ENCODE measurements at places on chromosomes 12 and 14.

DNA sequence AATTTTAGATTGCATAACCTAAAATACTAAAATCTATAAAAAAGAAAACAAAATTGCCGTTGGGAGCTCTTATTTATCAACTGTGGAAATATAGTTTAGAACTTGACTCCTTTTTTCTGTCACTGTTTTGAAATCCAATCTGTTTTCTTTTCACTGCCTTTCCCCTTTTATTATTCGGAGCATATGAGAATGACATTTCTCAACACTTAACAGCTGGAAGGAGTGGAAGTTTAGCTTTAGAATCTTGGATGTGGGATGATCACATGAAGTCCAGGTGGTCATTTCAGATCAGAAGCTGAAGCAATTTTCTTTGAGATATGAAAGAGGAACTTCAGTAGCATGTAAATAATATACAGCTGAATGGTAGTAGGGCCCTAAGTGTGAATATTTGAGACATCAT, 16.7 kb downstream of the TRHDE start:
- DNase-seq = no peak

GRCh38 chr12:31702047-31702446, 26.8 kb downstream of the AMN1 start:
- DNase-seq = no peak

DNA sequence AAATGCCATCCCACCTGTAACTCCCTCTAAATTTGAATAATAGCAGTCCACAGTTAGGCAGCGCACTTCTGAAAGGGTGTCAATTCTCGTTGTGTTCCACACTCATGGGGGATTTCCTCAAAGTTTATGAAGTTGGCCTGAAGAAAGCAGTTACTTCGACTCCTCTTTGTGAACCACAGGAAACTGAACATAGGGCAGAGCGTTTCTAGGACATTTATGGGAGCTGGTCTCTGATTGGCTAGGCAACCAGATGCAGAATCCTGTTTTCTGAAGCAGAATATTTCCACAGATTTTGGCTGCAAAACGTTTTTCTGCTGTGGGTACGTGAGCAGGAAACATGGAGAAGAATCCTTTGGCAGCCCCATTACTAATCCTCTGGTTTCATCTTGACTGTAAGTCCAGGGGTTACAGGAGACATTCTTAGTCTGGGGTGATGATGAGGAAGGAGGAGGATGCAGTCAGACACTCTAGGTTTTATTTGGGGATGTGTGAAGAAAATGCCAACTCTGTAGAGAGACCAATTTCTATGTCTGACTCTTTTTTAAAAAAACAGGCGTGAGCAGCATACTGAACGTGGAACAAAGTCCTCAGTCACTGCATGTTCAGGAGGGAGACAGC, 431.5 kb upstream of the OR4E1 start:
- DNase-seq = no peak

DNA sequence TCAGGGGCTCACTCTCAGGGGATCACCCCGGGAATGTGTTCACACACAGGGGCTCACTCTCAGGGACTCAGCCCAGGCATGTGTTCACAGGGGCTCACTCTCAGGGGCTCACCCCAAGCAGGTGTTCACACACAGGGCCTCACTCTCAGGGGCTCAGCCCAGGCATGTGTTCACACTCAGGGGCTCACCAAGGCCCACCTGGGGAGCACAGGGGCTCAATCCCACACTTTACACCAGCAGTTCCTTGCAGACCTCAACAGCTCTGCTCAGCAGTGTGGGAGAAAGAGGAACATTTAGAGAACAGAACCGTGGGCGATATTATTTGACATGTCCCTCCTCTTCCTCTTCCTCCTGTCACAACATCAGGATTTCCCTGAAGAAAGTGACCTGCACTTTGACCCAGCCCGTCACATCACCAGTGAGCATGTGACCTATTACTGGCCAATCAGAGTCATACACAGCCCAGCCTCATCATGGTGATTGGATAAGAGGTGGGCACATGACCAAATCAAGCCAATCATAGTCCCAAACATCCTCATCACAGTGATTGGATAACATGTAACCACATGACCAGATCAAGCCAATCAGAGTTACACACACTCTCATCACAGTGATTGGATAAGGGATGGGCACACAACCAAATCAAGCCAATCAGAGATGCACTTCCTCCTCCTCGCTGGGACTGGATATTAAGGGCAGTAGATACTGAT, 359.4 kb upstream of the SFSWAP start:
- DNase-seq = peak; percentile 2

- DNase-seq = no peak
Measured at GRCh38 chr14:38828183-38828827, 274.7 kb downstream of the SEC23A start.

DNA sequence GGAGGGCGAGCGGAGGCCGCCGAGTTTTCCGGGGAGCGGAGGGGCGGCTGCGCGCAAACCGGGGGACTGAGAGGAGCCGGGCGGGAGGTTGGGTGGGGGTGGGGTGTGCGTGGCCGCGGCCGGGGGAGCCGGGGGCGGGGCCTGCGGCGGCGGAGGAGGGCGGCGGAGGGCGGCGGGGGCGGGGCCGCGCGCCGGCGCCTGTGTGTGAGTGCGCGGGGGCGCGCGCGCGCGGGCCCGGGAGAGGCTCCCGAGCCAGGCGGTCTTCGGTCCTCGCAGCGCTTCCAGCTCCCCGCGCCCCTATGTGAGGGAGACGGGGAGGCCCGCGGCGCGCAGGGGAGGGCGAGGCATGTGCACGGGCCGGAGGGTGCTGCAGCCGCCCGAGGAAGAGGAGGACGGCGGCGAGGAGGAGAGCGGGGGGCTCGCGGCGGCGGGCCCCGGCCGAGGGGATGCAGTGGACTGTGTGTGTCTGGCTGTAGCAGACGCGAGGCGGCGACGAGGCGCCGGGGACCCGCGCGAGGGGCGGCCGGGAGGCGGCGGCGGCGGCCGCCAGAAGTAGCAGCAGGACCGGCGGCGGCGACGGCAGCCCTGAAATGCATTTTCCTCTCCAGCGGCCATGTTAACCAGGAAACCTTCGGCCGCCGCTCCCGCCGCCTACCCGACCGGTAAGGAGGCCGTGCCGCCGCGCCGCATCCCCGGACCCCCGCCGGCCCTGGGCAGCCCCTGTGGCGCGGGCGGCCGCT, at the start of gene DYRK2:
TSS of gene DYRK2 (plus strand) at position 225 of the 740 bp plus-strand sequence. CDS start at position 614, 389 bp downstream.
- DNase-seq = peak; percentile 83

DNA sequence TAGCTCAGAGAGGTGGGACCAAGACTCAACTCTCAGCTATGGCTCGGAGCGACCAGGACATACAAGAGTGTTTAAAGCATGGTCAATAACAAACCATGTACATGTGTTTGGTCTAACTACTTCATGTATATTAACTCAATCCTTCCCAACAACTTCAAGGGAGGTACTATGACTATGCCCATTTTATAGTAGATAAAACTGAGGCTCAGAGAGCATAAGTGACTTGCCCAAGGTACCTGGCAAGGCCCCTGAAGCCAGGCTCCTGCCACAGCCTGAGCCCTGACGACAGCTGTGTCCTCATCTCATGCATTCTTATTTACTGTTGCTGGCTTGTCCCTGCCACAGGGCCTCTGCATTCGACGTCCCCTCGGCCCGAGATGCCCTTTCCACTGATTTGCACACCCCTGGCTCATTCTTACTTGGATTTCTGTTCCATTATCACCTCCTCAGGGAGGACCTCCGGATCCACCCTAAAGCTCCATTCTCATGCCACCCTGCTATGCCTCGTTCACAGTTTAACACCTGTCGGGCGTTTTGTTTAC, 2.6 kb downstream of the TESC start:
- no peak for DNase-seq

DNA sequence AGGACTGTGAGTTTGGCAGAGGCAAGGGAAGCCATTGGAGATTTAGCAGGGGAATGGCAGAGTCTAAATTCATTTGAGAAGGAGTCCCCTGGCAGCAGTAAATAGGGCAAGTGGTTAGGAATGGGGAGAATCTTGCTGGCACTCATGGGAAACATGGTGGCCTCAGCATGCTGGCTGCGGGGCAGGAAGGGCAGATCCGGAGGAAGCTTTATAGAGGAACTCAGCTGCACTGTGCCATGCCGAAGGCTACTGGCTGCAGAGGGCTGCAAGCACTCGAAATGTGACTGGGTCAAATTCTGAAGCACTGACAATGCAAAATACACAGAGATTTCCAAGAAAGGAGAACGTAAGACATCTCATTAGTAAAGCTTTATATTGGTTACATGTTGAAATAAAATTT, 23.9 kb downstream of the CCNK start:
- DNase-seq = no peak

DNA sequence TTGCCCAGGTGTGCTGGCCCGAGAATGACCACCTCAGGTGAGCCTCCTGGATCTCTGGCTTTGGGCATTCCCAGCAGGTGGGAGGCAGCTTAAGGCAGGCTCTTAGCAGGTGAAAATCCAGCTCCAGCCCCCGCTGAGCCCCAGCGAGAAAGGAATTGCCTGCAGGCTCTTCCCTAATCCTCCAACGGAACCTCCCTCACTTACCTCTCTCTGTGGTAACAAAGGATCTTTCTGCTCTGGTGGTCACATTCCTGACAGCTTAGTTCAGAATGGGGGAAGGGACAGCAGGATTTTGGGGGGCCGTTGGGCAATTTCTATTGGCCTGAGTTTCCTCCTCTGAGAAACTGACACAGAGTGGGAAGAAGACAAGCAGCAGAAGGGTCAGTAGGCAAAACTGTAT, 116.0 kb upstream of the LHX5 start:
- DNase-seq = no peak

- DNase-seq = no peak
Measured at GRCh38 chr12:108702595-108703320, 28.6 kb downstream of the CORO1C start.

DNA sequence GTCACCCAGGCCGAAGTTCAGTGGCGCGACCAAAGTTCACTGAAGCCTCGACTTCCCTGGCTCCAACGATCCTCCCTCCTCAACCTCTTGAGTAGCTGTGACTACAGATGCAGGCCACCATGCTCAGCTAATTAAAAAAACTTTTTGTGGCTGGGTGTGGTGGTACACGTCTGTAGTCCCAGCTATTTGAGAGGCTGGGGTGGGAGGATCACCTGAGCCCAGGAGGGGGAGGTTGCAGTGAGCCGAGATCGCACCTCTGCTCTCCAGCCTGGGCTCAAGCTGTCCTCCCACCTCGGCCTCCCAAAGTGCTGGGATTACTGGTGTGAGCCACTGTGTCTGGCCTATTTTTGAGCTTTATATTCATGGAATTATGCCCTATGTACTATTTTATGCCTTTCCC, 18.1 kb upstream of the RAD52 start:
- DNase-seq = no peak

DNA sequence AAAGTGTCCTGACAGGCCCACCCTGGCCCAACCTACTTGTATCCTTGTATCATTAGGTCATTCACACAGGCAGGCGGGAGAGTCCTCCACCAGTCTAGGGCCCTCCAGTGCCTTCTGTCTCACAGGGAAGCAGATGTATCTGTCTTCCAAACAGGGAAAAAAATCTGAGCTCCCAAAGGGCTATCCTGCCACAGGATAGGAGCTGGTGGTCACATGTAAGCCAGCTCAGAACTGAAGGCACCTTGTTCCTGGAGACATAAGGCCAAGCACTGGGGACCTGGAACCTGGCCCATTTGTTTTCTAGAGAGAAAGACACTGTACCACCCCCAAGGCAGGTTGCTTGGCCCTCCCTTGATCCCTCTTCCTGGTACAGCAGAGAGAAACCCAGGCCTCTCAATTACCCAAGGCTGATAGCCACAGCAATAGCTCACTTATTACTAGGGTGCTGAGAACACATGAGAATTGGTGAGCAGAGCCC, 19.4 kb upstream of the PLEKHH1 start:
- DNase-seq = no peak

- DNase-seq = no peak
Measured at GRCh38 chr12:91344408-91344807, 161.8 kb upstream of the DCN start.

- no peak for DNase-seq
Measured at GRCh38 chr12:74599932-74600331, 62.3 kb downstream of the ATXN7L3B start.

DNA sequence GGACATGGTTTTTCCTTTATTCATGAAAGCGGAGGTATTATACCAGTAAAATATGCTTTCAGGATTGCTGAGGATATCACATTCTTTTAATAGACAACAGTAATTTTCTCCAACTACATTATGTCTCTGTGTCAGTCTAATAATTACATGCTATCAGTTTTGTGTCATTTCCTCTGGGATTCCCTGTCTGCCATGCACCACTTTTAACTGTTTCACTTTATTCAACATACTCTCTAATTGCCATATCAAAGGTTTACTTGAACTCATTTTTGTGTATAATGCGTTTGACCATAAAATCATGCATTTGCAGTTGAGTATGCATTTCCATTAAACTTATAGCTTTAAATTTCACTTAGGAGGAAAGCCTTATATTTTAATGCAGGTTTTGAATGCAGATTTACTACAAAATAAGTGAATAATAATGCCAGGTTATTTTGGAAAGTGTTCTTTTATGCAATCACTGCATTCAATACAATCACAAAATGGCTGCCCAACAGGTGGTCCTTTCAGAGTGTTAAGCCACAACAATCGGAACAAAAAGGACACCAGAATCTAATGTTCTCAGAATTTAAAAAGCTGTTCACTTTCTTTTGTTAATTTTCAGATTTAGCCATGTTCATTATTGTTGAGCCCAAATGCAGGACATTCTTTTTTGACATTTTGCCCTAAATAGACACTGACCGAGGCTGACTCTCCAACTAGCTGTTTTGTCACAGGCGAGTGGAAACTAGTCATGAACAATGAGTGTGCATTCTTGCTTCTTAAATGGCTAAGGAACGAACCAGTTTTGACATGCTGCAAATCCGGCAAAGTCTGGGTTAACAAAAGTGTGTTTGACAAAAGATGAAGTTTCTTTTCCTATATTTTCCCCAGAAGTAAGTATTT, 40.9 kb downstream of the MBIP start:
- no peak for DNase-seq

DNA sequence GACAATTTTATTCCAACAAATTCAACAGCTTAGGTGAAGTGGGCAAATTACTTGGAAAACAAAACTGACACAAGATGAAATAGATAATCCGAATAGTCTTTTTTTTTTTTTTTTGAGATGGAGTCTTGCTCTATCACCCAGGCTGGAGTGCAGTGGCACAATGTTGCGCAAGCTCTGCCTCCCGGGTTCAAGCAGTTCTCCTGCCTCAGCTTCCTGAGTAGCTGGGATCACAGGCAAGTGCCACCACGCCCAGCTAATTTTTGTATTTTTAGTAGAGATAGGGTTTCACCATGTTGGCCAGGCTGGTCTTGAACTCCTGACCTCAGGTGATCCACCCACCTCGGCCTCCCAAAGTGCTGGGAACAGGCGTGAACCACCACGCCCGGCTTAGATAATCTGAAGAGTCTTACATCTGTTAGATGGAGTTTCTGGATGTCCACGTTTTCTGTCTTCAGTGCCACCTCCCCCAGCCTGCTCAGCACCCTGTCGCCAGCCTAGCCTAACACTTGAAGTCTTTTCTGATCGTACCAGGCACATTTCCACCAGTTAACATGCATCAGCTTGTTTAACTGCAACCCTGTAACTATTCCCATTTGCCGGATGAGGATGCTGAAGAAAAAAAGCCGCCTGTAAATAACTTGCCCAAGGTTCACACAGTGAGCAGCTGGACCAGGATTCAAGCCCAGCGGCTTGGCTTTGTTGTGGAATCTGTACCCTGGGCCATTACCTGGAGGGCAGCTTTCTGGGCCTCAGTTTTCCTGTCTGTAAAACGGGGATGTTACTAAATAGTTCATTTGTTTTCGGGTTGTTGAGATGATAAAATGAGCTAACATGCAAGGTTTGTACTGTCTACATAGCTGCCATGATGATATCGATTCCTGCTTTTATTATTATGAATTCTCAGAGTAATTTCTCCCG, 26.4 kb downstream of the FBRSL1 start:
- DNase-seq = no peak

All from activated CD4-positive, alpha-beta T cell treated with anti-CD3 and anti-CD28 coated beads, Interleukin-2, Interleukin-6, amounts not matched to agents 100 ng/mL and 50 ng/mL, durations not matched to agents 16 hours and 8 hours (primary cell).